ENCODE measurements at places on chromosomes 2 and 18.
A peak's percentile ranks its signal among the peaks of the same experiment; 100 is the strongest.

- DNase-seq, result no peak
Observed at GRCh38 chr2:55962915-55963314, 39.3 kb upstream of the EFEMP1 start.

DNA sequence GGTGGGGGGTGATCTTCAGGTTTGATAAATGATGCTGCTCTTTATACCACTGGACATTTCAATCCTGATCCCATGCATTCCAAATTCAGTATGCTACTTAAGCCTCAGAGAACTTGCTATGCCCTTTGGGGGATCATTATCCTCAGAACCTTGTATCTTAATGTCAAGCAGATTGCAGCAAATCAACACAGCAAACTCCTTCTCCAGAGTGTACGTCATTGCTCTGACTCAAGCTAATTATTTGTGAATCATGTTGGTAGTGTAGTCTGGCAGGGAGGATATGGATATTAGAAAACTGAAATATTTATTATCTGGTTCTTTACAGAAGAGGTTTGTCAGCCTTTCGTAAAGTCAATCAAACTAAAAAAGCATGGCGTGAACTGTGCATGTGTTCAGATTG is 562.5 kb upstream of the FAM98A start:
- no peak for DNase-seq

DNA sequence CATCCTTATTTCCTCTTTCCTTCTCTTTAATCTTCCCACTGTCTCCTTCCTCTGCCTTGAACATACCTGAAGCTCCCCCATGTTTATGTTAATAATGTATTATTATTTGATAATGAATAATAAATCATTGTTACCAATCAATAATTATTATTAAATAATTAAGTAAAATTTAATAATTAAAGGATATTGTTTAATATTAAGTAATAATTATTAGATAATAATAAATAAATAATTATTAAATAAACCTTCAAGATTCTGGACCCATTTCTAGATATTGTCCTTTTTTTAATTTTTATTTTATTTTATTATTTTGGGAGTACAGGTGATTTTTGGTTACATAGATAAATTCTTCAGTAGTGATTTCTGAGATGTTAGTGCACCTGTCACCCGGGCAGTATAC is 7.4 kb upstream of the EVA1A start:
- no peak for DNase-seq

DNA sequence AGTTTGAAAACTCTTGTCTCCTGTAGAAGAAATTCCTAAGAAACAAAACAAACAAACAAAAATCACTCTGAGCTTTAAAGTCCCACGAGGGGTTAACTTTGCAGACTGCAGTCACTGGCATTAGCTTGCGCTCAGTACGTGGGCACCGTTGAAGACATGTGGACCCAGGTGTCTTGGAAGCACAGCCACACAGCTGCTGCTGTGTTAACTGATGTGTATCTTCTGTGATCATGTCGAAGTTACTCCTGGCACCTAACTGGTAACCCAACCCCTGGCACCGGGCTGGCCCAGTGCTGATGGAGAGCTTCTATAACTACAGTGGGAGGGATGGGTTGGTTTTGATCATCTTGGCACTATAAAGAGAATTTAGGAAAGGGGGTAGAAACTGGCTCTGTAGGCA is 51.6 kb upstream of the FHL2 start:
- DNase-seq, result no peak

DNA sequence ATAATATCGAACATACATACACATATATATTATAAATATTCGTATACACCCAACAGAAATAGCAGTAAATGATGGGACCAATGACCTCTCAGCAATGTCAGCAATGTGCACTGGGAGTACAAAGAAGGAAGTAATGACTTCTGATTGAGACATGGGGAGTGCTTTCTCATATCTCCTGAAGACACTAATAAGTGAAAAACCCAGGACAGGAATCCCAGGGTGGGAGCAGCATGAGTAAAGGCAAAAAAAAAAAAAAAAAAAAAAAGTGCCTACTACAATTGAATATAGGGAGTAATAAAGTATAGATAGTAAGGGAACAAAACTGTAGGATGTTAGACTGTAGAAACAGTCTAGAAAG is 491.3 kb downstream of the IRS1 start:
- DNase-seq, result no peak

DNA sequence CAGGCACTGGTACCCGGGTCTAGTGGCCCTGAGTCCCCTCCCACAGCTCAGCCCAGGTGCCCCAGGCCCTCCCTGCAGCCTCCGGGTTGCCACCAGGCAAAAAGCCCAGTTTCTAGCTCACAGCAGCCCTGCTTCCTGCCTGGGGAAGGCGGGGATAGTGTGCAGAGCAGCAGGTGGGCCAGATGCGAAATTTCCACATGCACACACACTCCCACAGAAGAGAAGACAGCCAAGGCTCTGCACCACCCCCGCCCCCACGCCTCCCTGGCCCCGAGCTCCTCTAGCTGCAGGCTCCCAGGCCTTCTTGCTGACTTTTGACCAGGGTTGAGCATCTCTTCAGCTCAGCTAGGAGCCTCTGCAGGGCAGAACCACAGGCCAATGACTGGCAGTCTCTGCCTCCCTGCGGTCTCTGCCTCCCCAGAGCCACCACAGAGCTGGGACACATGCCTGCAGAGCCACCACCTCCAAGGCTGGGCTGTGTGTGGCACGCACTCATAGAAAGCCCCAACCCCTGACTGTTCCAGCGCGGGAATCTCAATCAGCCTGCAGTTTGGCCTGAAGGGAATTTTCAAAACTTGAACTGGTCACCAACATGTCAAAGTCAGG is 7.2 kb downstream of the SLC66A2 start:
- peak; percentile 65 for DNase-seq

- no peak for DNase-seq
Observed at GRCh38 chr2:15388406-15389325, 172.5 kb downstream of the NBAS start.

GRCh38 chr2:151029406-151030157 is 232.1 kb downstream of the RBM43 start:
- DNase-seq, result no peak

DNA sequence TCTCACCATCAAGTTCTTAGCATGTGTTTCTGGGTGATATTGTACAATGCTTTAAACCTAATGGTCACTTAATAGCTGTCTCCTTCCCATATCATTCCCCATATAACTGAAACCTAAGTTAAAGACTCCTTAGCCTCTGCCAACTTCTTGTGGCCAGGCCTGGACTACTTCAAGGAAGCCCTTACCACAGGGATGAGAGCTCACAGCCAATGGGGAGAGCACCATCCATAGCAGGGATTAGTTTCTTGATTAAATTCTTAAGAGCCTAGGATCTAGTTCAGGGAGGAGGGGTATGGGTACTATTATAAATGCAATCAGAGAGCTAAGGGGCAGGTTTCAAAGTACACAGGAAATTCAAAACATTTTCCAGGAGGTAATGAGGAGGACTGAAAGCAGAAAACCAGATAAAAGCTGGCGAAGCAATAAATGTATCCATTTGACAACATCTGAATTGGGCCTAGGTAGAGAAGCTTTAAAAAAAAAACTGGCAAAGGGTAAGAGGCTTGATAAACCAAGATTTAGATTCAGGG is 34.8 kb upstream of the IHH start:
- DNase-seq, result no peak

GRCh38 chr2:210862283-210863065 is 306.1 kb downstream of the CPS1 start:
- DNase-seq, result no peak

- no peak for DNase-seq
Observed at GRCh38 chr2:20678086-20678395, 11.1 kb downstream of the GDF7 start.

DNA sequence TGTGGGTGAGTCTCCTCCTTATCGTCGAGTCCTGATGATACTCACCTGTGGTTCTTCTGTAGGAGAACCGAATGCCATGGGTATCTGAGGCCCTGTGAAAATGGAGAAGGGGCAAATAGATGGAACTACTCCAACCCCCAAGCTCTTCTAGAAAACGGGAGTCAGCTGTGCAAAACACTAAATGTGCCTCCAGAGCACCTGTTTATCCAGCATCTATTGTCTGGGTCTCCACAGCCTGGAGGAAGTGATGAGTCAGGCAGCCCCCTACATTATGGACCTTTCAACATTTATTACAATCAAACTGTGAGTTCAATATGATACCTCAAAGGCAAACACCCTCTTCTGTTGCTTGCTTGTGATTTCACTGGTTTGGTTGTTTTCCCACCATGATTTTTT is 9.8 kb upstream of the LRRFIP1 start:
- DNase-seq, result no peak

DNA sequence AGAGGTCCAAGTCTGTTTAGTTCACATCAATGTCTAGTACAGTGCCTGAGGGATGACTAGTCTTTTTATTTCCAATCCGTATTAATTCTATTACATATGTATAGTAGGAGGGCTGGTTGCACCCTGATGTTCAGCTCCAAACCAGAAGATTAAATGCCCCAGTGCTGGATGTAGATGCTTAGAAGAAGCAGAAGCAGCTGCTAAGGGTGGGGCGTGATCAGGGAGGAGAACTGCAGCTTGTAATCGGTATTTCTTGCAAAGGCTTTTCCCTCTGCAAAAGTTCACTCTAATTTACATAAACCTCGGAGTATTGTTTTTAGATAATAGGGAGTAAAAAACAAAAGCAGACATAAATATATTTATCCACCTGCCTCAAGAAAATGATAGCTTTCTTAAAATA is 145.3 kb upstream of the ITGA4 start:
- DNase-seq, result no peak

- DNase-seq, result no peak
Observed at GRCh38 chr2:140085674-140086073, 1305.5 kb upstream of the NXPH2 start.

- DNase-seq, result no peak
Observed at GRCh38 chr2:56715683-56716082, 531.9 kb downstream of the CCDC85A start.

- DNase-seq, result no peak
Observed at GRCh38 chr18:36518839-36519238, 221.3 kb downstream of the FHOD3 start.

- DNase-seq, result no peak
Observed at GRCh38 chr2:119134775-119135174, 23.8 kb downstream of the C1QL2 start.

GRCh38 chr2:119477113-119477505 is 45.5 kb downstream of the TMEM37 start:
- DNase-seq, result no peak

DNA sequence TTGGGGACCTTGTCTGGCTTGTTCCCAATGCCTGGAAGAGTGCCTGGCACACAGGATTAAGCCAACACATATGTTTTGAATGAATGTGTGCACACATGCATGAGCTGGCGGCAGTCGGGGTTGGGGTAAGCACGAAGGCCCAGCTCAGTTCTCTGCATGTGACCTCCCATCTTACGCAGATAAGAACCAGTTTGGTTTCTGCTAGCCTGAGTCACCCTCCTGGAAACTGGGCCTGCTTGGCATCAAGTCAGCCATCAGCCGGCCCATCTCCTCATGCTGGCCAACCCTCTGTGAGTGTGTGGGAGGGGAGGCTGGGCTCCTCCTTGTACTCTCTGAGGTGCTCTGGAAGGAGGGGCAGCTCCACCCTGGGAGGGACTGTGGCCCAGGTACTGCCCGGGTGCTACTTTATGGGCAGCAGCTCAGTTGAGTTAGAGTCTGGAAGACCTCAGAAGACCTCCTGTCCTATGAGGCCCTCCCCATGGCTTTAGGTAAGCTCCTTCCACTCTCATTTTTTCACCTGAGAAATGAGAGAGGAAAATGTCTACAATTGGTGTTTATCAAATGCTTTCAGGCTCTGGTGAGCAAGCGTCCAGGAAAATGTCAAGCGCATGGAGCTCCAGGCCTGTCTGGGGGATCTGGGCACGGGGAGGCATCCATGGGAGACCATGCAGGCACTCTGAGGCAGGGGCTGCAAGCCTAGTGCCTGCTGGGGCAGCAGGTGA is 9.7 kb upstream of the IL1RN start:
- no peak for DNase-seq

- DNase-seq, result no peak
Observed at GRCh38 chr2:71560638-71561011, 107.3 kb downstream of the DYSF start.

- no peak for DNase-seq
Observed at GRCh38 chr2:119545754-119546446, 1.7 kb downstream of the CFAP221 start.

DNA sequence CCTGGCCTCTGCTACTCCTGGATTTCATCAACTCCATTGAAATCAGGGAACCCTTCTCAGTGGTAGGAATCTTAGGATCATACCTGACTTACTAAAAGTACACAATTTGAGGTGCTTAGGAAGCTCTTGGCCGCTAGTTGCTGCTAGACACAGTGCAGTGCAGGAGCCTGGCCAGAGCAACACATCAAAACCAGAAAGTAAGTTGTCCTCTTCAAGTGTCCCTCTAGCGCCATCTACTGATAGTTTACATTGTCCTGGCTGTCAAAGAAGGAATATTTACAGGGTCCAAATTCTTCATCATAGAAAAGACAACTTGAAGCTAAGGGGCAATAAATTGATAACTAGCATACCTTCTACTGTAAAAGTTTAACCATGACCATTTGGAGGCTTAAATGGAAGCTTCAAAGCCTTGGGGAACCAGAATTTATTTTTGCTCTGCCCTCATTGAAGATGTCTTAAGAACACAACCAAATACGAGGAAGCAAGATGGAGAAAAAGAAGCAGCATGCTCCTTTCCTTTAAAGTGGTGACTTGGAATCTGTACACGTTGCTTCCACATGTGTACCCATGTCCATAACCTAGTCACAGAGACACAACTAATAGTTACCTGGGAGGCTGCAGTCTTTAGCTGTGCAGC is 889.1 kb upstream of the GCFC2 start:
- no peak for DNase-seq

GRCh38 chr2:44713170-44713569 is 228.3 kb upstream of the SIX3 start:
- no peak for DNase-seq

Measured in smooth muscle cell of the brain vasculature (primary cell).